ENCODE measurements at places on chromosomes 11 and 22.

DNA sequence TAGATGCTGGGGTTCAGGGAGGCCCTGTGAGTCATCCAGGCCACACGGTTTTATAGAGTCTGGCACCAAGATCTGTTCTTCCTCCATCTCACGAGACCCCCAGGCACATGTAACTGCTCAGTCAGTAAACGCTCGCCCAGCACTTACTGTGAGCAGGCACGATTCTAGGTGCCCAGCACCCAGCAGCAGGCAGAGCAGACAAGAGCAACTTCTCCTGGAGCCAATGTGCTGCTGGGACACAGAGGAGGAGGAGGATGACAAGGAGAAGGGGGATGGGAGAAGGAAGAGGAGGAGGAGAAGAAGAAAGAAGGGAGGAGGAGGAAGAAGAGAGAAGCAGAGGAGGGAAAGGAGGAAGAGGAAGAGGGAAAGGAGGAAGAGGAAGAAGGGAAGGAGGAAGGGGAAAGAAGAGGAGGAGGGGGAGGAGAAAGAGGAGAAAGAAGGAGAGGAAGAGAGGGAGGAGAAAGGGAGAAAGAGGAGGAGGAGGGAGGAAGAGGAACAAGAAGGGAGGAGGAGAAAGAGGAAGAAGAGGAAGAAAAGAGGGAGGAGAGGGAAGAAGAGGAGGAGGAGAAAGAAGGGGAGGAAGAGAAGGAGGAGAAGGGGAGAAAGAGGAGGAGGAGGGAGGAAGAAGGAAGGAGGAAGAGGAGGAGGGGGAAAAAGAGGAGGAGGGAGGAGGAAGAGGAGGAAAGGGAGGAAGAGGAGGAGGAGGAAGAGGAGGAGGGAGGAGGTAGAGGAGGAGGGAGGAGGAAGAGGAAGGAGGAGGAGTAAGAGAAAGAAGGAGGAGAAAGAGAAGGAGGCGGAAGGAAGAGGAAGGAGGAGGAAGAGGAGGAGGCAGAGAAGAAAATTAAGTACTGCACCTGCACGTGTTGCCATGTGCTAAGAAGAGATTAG, 77.6 kb upstream of the RTL6 start:
- DNase-seq: no peak

DNA sequence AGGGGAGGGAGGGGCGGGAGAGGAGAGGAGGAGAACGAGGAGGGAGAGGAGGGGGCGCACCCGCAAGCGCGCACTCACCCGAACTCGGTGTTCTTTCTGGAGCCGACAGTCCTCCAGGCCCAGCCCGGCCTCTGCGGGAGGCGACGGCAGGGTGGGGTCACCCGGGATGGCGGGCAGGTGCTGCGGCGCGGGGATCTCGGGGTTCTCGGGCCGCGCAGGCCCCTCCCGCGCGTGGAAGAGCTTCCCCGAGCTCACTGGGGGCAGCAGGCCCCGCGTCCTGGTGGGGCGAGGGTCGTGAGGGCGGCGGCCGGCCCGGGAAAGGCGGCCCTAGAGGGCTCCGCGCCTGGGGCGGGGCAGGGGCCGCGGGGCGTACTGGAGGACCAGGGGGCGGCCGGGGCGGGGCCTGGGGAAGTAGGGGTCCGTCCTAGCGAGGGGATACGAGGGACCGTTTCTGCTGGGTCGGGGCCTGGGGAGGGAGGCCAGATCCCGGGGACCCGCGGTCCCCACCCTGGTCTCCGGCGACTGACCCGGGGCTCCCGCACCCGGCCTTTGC, 5.2 kb downstream of the LMNTD2 start:
- DNase-seq: no peak

GRCh38 chr11:61872935-61873565, 18.3 kb downstream of the FADS3 start:
- no peak for DNase-seq

- no peak for DNase-seq
Observed at GRCh38 chr22:38132794-38133193, 22.3 kb upstream of the BAIAP2L2 start.

GRCh38 chr22:49193348-49193747, 634.3 kb downstream of the BRD1 start:
- DNase-seq: no peak

- no peak for DNase-seq
Observed at GRCh38 chr11:26228778-26229177, 103.2 kb upstream of the ANO3 start.

DNA sequence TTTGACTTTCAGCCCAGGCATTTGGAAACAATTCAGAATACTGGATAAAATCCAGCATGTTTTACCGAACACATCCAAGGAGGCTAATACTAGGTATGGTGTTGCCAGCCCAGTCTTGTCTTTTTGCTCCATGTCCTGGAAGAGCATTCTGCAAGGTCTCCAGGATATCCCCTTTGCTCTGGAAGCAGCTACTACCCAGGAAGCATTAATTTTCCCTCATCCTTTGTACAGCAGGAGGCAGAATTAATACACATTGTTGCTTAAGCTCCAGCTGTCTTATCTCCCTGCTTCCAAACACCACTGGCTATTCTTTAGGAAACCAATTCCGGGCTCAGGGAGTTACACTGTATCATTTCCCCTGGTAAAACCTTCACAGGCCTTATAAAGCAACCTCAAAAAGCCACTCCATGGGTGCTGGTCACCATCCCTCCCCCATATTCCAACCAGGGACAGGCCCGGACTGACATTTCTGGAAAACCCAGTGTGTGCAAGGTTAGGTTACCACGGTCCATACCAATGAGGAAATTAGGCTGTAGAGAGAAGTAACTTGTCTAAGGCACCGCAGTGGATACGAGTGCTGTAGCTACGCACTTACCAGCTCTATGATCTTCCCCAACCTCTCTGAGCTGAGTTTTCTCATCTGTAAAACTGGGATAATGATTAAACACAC, 1.5 kb upstream of the UBASH3B start:
- no peak for DNase-seq

- DNase-seq: no peak
Observed at GRCh38 chr11:83185767-83186166, 7.7 kb upstream of the ANKRD42 start.

- peak; percentile 90 for DNase-seq
Observed at GRCh38 chr11:62881579-62882430, 1.1 kb downstream of the SLC3A2 start.

DNA sequence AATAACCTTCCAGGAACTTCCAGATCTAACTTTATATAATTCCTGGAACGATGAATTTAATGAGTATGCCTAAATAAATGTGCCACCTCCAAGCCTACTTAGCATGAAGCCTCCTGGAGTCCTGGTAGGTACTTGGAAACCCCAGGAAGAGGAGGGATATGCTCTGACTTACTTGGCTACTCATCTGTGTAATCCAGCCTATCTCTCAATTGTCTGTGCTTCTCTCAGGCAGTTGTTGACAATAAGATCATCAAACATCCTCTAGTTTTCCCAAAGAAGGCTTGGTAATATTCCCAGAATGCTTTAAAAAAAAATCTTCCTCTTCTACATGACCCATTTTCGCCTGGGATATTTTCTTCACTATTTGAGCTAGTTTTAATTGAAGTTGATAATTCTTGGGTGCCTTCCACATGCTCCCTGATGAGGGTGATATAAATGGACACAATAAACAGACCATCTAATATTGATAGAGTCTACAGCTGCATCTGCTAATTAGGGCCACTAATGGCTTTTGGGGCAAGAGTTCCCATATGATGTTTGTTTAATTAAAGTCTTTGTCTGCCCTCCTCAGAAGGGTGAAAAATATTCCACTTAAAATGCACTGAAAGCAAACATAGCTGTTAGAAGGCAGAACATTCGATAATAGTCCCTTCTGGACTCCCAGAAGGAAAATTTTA, 75.5 kb upstream of the RAB38 start:
- no peak for DNase-seq

DNA sequence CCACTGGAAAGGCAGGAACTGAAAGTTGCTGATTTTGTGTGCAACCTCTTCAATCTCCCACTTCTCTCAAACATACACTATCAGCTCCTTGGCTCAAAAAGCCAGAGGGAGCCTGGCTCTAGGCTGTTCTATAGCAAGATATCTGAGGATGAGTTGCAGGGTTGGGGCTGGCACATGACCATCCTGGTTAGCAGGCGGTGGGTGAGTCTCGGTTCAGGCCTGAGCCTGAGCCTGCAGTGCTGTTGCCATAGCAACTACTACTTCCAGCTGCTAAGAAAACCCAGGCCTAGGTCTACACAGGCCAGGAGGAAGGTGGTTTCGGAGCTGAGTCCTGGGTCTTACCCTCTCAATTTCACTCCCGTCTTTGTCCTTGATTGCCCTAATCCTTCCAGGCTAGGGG, 39.0 kb downstream of the CWC15 start:
- no peak for DNase-seq

DNA sequence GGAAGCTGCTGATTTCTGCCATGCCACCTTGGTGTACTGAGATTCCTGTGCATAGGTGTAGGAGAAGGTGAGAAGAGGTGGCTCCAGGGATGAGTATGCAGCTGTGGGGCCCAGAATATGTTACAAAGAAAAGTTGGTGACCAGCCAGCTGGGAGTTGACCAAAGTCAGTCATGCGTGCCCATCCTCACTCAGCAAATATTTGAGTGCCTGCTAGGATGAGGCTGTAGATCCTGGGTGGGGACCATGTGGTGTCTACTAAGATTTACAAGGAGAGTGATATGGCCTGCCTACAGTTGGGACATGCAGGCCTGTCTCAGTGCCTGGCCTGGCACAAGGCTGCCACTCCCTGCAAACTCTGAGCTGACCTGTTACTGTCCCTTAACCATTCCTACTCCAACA, 19.4 kb downstream of the RNF185 start:
- no peak for DNase-seq

DNA sequence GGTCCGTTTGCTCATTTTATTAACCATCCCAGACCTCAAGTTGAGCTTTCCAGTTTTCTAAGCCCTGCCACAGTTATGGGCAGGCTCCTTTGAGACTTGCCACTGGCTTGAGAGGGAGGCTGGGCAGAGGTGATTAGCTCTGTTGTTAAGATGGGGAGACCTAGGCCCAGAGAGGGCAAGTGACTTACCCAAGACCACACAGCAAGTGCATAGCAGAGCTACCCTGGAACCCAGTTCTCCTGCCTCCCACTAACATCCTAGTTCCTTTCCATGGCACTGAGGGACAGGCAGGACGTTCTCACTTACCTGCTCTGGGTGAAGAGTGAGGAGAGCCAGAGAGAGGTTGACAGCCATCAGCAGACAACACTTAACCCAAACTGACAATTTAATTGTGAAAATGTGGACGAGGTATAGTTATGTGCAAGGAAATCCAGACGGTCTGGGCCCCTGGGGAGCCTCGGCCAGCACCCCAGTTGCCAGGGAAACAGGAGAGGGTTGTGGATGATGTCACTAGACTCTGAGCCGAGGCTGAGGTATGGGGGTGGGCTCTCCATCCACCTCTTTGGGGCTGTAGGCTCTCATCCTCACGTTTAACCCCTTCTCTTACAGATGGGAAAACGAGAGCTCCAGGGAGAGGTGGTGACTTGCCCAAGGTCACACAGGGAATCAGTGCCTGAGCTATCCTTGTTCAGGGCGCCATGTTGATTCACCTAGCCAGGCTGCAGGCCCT, 12.3 kb upstream of the WNT11 start:
- no peak for DNase-seq

GRCh38 chr22:43722444-43722843, 89.7 kb downstream of the EFCAB6 start:
- no peak for DNase-seq

DNA sequence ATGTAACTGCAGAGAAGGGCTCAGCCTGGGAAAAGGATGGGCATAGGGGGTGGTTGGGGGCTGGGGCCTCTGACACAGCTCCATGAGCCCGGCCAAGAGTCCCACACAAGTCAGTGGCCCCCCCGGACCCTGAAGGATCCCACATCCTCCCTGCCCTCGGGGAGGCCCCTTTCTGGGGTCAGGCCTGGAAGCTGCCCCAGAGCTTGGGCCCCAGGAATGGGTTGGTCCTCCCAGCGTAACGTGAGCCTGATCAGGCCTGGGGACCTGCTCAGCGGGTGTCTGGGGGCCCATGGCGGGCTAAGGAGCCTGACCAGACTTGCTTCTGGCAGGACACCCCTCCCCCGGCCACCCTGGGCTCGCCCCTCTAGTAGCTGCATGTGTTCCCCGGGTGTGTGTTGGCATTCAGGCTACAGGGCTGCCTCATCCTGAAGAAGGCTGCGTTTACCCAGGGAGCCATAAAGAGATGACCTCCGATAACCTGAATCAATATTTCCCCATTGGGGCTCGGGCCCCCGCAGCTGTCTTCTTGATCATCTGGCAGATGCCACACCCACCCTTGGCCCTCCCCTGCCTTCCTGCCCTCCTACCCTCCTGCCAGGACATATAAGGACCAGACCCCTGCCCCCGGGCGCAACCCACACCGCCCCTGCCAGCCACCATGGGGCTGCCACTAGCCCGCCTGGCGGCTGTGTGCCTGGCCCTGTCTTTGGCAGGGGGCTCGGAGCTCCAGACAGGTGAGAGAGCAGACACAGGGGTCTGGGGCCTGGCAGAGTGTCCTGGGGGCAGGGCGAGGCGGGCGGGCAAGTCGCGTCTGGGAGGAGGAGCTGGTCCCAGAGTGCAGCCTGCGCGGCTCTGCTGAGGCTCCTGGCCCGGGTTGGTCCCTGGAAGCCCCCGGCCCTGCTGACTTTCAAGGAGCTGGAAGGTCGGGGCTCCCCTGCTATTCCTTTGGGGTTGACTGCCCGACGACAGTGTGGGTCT, at the start of gene MUC2:
TSS of gene MUC2 (plus strand) at position 631 of the 978 bp plus-strand sequence.
- DNase-seq: no peak

DNA sequence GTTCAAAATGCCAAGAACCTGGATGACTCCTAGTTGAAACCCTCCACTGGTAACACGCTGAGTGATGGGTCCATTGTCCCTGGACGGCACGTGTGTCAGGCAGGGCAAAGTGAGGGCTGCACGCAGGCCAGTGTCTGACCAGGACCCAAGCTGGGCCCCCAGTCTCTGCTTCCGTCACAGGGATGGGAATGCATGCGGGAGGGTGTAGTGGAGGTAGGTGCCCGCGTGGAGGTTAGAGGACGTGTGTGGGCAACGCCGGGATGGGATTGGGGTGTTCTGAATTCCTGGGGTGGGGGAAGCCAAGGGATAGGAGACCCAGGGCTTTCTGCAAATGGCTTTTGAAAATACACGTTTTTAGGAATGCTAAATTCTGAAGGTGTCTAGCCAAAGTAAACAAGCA, 943.3 kb downstream of the BRD1 start:
- no peak for DNase-seq

DNA sequence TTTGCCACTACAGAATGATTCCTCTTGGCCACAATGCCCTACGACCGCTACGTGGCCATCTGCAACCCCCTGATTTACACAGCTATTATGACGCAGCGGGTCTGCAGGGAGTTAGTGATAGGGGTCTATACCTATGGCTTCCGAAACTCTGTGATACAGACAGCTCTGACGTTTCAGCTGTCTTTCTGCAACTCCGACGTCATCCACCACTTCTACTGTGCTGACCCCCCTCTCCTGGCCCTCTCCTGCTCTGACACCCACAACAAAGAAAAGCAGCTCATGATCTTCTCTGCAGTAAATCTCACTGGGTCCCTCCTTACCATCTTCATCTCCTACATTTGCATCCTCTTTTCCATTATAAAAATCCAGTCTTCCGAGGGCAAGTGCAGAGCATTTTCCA, 52.3 kb upstream of the OR5P2 start:
- no peak for DNase-seq

GRCh38 chr11:1691878-1692707, 4.9 kb upstream of the KRTAP5-6 start:
- DNase-seq: no peak

- DNase-seq: no peak
Observed at GRCh38 chr11:47863189-47863897, 15.2 kb upstream of the NUP160 start.
